ENCODE measurements at places on chromosomes 3 and 15. TPM values are rescaled to one million over a fixed set of nuclear protein-coding genes. Genes with fewer than 3 reads are reported as not detected.

- DNase-seq: no peak
Measured at GRCh38 chr3:129389572-129389937, 38.9 kb downstream of the EFCAB12 start.

DNA sequence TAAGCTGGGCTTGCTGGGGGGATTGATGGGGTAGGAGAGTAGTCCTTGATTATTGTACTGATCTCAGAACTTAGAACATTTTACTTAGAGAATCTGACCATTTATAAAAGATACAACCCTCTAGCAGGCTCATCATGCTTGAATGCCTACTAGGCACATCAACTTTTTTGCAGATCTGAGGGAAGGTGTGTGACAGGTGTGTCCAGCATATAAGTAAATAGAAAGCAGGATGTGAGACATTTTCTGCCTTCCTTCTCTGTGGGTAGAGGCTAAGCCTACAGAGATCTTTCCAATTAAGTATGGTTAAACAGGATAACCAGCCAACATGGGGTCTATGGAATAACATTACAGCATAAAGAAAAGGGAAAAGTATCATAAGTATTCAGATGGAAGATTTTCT, 159.1 kb downstream of the AKAP13 start:
- DNase-seq: no peak

APBA2 gene
- 1.0 TPM for total RNA-seq

DNA sequence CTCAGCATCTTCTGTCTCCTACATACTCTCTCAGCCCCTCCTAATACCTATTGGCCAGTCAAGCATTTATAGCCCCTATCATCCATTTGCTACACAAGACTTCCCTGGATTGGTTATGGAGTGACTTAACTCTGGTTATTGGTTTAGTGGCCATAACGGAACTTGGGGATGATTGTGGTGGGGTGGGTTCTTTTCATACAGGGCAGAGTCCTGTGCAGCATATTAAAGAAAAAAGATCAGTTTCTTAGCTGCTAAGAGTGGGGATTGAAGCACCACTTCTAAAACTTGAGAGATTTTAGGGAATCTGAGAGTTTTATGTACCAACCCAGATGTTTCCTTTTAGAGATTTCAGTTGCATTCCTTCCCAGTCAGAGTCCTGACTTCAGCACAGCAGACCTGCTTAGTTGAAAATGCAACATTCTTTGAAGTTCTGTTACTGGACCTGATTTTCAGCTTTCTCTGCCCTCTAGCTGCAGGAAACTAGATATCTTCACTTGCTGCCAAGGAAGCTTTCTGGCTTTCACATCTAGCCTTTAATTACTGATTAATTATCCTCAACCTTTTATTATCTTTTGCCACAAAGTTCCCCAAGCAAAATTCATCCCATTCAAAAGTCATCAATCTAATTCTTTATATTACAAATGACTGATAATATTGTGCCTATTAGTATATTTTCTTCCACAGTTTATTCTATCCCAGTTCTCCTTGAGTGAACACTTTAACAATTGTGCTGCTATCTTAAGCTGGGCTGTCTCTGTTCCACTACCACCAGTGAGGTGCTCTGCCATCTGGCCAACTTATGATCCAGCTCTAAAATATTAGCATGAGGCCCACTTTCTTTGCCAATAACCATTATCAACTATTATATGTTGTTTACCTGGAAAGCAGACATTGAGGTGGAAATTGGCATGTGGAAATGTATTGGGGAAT, 906.0 kb upstream of the ALCAM start:
- no peak for DNase-seq

GRCh38 chr3:9508781-9509180, 44.8 kb downstream of the LHFPL4 start:
- no peak for DNase-seq

RLBP1 gene
- total RNA-seq: not detected

- no peak for DNase-seq
Measured at GRCh38 chr3:140794507-140794906, 116.6 kb downstream of the TRIM42 start.

DNA sequence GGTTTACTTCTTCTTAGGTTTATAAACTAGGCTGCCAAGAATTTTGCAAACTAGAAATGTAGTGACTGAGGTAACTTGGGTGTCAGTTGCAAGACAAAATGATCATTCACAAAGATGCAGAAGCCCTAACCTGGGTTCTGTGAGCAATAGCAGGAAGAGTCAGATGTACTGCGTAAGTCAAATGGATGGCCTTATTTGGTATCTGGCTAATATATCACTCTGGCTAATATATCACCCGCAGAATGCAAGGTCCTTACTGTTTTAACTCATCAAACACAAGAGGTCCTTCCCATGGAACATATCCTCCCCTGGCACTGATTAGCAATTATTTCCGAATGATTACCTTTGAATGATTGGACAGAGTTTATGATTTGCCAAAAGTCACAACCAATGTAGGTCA, 37.4 kb downstream of the RBMS3 start:
- DNase-seq: no peak

LRRC31 gene
- not detected for total RNA-seq

DNA sequence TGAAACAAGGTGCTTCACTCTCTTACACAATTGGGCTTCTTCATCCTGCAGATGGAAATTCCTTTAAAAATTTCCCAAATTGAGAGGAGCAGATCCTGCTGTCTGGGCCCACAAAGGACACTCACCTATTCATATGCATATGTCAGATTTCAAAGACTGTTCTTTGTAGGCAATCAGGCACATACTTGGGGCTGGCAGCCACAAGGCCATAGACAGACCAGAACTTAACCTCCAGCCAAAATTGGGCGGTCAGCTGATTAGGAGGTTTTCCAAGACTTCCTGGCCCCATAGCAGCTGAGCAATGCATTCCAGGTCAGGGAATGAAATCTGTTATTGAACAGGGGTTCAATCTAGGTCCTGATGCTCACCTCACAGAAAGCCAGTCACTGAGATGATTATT, 15.0 kb upstream of the HPS3 start:
- no peak for DNase-seq

- no peak for DNase-seq
Measured at GRCh38 chr3:10551139-10551538, 45.8 kb upstream of the ATP2B2 start.

DNA sequence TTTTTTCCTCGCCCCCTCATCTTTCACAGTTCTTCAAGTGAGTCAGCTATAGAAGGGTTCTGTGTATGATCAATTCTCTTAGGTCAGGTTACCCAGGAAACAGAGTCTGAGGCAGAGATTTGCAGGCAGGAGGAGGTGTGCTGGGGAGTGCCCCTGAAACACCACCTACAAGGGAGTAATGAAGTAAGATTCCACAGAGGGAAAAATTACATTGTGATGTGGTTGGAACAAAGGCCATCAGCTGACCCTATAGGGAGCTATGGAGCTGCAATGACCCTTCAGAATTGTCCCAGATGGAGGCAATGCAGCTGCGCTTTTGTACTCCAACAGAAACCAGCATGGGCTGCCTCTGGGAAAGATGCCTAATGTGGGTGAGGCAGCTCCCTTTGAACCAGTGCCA, 142.2 kb upstream of the CNTN3 start:
- DNase-seq: no peak

GRCh38 chr3:187920913-187921312, 175.6 kb upstream of the BCL6 start:
- DNase-seq: no peak

- DNase-seq: peak; percentile 27
Measured at GRCh38 chr3:123547881-123548519, 36.9 kb downstream of the HACD2 start.

All from heart left ventricle (tissue), 16 donors.